ENCODE measurements at places on chromosomes 1 and 21.

- no peak for DNase-seq
Observed at GRCh38 chr1:169970114-169970513, 76.4 kb upstream of the SCYL3 start.

GRCh38 chr1:96291468-96291867 is 430.1 kb upstream of the PTBP2 start:
- no peak for DNase-seq

DNA sequence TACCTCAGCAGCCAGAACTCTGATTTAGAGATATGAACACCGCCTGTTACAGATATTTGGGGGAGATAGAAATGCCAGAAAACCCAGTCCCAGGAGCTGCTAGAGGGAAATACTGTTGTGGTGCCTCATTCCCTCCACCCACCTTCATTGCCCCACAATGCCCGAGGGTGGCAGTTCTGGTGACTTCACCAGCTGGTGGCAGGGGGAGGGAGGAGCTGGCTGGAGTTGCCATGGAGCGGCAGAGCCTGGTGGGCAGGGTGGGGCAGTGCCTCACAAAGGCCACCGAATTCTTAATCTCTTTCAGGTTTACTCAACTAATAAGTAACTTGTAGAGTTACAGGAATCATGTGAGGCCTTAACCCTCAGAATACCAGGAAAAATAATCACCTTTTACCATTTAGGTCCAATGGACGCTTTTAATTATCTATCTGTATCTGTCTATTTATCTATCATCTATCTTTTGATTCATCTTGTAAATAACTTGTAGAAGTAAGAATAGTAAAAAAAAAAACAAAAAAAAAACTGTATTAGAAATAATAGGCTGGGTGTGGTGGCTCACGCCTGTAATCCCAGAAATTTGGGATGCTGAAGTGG is 11.7 kb upstream of the S100A11 start:
- DNase-seq = no peak

DNA sequence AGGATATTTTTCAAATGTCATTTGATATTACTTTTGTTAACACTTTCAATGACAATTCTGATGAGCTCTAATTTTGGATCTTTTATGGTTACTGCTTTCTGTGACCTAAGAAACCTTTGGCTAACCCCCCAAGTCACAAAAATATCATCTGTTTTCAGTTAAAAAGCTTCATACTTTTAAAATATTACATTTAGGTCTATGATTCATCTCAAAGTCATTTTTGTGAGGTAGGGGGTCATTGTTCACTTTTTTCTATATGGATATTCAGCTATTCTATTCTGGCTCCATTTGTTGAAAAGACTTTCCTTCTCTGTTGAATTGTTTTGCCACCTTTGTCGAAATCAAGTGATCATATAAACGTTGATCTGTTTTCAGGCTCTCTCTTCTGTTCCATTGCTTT is 44.8 kb downstream of the UCHL5 start:
- DNase-seq = no peak

GRCh38 chr1:42888013-42888633 is 41.7 kb downstream of the ZNF691 start:
- no peak for DNase-seq

DNA sequence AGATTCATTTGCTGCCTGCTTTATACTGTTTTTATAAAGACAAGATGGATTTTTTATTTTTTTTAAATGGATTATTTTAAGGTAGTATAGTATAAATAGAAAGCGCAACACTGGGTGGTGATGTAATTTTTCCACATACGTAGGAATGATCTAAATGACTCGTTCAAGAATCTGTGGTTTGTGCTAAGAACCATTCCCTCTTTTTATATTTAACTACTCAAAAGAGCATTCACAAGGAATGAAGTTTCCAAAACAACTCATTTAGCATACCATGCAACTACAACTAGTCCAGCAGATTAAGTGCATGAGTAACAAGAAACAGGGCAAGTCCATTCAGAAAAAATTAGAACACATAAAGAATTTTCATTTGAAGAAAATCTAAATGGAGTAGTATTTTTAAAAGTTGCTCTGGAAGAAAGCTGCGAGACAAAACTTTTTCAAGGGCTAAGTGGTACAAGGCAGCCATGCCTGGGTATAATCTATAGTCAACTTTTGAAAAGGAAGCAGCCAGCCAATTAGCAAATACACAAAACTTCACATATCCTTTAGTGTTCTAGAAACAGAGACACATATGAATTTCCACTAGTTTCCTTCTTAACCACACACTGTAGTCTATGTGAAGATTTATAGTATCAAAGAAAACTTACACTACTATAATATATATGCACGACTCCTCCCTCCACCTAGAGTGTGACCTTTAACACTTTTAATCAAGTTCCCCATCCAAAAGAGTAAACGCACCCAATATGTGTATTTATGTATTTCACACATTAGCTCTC is 23.4 kb downstream of the GTF2B start:
- DNase-seq = no peak

DNA sequence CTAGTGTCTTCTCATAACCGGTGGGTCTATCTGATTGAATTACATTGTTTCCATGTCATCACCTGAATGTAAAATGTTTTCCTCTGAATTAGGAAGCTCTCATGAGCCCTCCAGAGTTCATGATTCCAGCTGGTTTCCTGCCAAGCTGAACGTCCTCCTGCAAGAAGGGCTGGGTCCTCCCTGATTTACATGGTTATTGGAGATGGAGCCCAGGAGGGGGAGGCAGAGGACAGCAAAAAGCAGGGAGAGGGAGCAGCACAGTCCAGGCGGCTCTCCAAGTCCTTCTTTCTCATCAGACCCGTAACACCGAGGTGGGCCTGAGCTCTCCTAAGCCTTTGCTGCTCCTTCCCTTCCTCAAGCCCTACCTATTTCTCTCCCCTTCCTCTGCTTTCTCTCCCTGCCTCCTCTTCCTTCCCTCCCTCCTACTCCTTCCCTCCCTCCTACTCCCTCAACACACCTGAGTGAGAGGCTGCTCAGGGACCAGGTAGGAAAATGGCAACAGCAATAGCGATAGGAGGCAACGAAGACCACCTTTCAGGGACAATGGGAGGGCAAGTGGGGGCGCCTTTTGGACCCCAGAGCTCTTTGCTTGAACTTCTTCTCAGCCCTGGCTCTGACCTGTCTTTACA is 265.9 kb downstream of the PRDM2 start:
- DNase-seq = no peak

DNA sequence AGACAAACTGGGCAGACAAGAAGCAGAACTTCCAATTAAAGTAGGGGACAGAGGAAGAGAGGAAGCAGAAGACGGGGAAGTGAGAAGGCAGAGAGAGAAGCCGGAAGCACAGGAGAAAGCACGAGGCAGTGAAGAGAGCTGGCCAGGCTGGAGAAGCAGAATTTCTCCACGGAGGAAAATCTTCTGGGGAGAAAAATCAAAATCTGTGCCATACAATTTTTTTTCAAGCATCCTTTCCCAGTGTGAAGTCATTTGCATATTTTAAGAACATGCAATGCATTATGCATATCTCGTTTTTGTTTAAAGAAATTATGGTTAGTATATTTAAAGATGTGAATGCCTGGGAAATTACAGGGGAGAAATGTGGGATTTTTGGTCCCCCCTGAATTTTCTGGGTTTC is 7.3 kb upstream of the CAMK2N1 start:
- no peak for DNase-seq

- DNase-seq = no peak
Observed at GRCh38 chr1:76857138-76857537, 10.1 kb upstream of the ST6GALNAC5 start.

GRCh38 chr1:153277852-153278251 is 18.4 kb downstream of the LORICRIN start:
- no peak for DNase-seq

GRCh38 chr1:37998089-37998808 is 7.1 kb downstream of the FHL3 start:
- DNase-seq = no peak

- no peak for DNase-seq
Observed at GRCh38 chr1:225668222-225668621, 15.3 kb upstream of the ENAH start.

DNA sequence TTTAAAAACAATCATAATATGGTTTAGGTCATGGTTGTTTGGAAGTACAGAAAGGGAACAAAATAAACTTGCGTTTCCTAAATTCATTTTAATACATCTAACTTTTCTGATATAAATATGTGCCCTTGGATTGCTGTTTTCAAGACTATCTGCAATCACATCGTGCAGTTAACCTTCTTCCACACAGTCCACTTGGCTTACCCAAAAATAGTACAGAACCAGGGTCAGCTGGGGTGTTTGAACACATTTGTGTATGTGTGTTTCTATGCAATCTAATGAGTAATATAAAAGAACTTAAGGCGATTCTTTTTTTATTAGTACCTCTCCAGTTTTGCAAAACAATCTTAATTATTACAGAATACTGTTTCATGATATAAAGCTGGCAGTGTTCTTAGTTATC is 19.9 kb downstream of the SAMSN1 start:
- DNase-seq = no peak

DNA sequence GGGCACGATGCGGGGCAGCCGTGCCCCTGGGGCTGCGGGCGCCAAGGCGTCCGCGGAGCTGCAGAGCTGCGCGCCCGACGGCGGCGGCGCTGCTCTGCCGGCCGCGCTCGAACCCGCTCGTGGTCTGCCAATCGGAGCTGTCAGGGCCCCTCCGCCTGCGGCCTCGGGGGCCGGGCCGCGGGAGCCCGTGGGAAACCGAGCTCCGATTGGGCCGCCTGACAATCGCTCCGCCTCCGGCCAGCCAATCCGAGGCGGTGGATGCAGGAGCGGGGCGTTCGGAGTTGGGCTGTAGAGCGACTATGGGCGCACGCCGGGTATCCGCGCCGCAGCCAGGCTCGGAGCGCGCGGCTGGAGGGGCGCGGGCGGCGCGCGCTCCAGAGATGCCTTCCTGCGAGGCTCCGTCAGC is 100.5 kb upstream of the SOD1 start:
- DNase-seq = peak; percentile 72

DNA sequence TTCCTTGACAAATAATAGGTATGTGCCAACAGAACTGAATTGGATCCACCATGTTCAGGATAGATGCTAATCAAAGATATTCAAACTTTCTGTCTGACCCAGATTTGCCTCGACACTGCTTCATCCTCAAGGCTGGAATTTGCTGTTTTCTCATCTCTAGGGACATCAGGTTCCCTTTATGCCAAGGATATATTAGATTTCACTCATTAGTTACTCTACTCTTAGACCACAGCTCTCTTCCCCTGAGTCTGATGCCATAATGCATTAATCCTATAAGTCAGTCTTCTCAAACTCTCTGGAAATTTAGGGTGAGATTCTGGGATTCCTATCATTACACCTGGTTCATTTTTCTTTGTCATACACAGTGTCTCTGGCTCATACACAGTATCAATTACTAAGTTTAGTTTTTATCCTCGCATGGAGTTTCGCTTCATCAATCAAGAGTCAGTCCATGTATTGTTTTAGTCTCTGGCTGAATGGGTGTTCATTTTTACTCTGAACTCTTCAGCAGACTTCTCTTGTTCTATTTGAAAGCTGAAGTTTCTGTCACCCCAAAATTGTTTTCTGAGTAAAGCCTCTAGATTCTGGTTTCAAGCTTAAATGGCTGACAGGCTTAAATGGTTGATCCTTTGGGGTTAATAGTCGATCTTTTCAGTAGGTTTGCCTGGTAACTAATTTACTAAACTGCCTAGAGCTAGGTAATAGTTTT is 9.3 kb upstream of the DCAF6 start:
- DNase-seq = no peak

- no peak for DNase-seq
Observed at GRCh38 chr1:181595234-181595633, 111.9 kb downstream of the CACNA1E start.

- no peak for DNase-seq
Observed at GRCh38 chr1:243727503-243728203, 122.4 kb downstream of the AKT3 start.

- DNase-seq = no peak
Observed at GRCh38 chr1:109136766-109137165, 22.9 kb downstream of the ELAPOR1 start.

GRCh38 chr1:5947071-5947821 is 45.0 kb downstream of the NPHP4 start:
- no peak for DNase-seq

- DNase-seq = no peak
Observed at GRCh38 chr1:114322734-114323133, 169.1 kb upstream of the SYT6 start.

DNA sequence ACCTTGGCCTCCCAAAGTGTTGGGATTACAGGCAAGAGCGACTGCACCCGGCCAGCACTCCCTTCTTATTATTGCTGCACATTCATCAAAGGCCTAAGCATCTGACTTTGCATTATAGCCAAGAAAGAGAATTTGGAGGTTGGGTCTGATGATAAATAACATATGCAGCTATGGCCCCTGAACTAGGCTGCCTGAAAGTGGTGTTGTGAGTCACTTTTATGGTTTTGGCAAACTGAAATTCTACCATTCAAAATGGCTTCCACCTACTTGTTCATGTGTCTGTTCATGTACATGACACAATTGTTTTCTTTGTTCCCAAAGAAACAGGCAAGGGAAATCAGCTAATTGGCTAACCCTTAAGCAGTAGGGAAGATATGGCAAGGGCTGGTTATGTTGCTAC is 25.0 kb upstream of the UAP1 start:
- DNase-seq = no peak

- no peak for DNase-seq
Observed at GRCh38 chr1:217063172-217063908, 340.1 kb upstream of the ESRRG start.

DNA sequence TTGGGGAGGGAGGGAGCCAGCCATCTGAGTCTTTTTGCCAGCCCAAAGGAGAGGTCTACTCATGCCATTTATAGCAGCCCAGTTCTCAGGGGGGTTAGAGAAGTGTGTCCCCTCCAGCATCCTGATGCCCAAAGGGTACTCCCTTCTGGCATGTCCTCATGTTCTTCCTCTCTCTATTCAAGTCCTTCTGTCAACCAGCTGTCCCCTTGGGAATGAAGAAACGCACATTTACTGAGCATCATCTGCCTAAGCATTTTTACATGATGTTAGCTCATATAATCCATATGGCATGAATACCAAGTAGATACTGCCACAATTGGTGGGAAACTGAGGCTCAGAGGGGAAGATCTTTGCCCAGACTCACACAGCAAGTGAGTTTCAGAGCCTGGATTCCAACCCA is 14.8 kb upstream of the TACSTD2 start:
- no peak for DNase-seq
